ENCODE measurements at places on chromosomes 2 and 18. TPM values are rescaled to one million over a fixed set of nuclear protein-coding genes. Genes with fewer than 3 reads are reported as not detected.
A peak's percentile ranks its signal among the peaks of the same experiment; 100 is the strongest.

TUBA4B gene
- total RNA-seq, result not detected

TUBA3E gene
- total RNA-seq, result not detected

APOB gene
- not detected for total RNA-seq

NUP35 gene
- 10.5 TPM for total RNA-seq

CYRIA gene
- total RNA-seq, result 54.8 TPM

PNPT1 gene
- 12.5 TPM for total RNA-seq

CD207 gene
- not detected for total RNA-seq

ADD2 gene
- total RNA-seq, result 0.40 TPM

PDE1A gene
- total RNA-seq, result not detected

STAMBP gene
- 25.3 TPM for total RNA-seq

- no peak overlapping the region for H3K27ac ChIP-seq
- no peaks in the 10 kb centered on the region for H3K36me3 ChIP-seq
- H3K4me1 ChIP-seq, result no peaks in the 10 kb centered on the region
- no peak for DNase-seq
- no peak overlapping the region for H3K4me3 ChIP-seq
Measured at GRCh38 chr2:138949517-138949916, 169.3 kb upstream of the NXPH2 start.

DNA sequence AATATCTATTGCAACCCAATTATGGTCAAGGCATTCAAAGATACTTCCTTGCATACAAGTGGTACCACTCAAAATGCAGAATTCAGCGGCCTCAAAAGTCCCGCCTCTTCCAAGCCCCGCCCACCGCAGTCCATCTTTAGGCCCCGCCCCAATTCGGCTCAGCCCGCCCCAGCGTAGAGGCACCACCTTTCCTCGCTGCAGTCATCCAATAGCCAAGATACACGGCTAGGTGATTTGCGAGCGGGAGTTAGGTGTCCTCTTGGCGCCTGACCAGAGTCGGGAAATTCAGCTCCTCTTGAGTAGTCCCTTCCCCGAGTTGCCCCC is 431 bp upstream of the SEC11C start:
- no peaks in the 10 kb centered on the region for H3K36me3 ChIP-seq
- H3K27ac ChIP-seq, result peak overlapping the region; percentile 93
- peak; percentile 95 for DNase-seq
- H3K4me1 ChIP-seq, result peaks cover 11% of the 10 kb centered on the region

DNA sequence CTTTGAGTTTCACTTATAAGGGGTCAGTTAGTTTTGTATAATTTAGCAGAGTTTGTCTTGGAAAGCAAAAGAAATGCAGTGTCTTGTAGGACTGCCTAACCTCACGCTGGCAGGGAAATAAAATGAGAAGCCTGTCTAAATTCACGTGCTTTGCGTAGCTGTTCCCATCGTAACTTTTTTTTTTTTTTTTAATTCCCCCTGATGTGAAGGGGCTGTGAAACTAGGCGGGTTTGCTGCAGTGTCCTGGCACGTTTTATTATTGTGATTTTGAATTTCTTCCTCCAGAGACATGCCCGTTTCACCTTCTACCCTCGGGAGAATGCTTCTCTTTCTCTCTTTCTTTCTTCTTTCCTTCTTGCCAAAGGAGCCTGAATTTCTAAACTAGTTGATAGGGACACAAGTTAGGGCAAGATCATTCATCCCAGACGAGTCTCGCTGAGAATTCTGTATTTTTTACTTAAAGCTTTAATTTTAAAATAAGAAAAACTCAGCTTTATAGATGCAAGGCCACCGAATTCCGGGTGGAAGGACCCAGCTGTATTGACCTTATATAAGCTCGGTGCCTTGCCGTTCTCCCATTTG is 2.3 kb downstream of the MEIS1 start:
- H3K4me3 ChIP-seq, result no peak overlapping the region
- H3K27ac ChIP-seq, result no peak overlapping the region
- DNase-seq, result no peak
- H3K36me3 ChIP-seq, result no peaks in the 10 kb centered on the region
- peaks cover 37% of the 10 kb centered on the region for H3K4me1 ChIP-seq

DNA sequence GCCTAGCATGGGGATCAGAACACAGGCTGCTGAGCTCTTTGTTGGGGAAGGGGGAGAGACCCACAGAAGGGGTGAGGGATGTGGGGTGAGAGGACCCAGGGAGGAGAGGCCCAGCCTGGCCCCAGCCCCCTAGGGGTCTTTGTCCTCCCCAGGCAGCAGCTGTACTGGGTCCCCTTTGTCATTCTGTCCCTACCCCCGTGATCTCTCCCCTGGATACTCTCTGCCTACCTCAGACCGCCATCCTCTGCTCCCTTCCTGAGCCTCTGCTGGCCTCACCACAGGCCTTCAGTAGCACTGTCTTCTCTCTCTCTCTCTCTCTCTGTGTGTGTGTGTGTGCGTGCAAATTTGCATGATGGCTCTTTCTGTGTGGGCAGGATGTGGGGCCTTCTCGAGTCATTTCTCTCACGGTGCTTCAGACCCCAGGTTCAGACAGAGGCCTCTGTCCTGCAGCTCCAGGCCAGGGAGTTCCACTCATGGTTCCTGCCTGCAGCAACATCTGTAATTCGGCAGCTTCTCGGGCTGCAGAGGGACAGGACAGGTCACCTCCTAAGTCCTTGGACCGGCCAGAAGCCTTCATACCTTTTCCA is 1.4 kb downstream of the PSD4 start:
- H3K27me3 ChIP-seq, result no peaks in the 10 kb centered on the region
- H3K4me1 ChIP-seq, result peaks cover 89% of the 10 kb centered on the region
- peak; percentile 88 for DNase-seq
- H3K27ac ChIP-seq, result peak overlapping the region; percentile 81

DNA sequence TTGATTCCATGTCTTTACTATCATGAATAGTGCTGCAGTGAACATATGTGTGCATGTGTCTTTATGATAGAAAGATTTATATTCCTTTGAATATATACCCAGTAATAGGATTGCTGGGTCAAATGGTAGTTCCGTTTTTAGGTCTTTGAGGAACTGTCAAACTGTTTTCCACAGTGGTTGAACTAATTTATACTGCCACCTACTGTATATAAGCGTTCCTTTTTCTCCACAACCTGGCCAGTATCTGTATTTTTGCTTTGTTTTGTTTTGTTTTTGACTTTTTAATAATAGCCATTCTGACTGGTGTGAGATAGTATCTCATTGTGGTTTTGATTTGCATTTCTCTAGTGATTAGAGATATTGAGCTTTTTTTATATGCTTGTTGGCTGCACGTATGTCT is 641.6 kb downstream of the SUCLG1 start:
- no peaks in the 10 kb centered on the region for H3K4me1 ChIP-seq
- H3K27ac ChIP-seq, result no peak overlapping the region
- H3K27me3 ChIP-seq, result no peaks in the 10 kb centered on the region
- H3K4me3 ChIP-seq, result no peak overlapping the region

- H3K36me3 ChIP-seq, result peaks cover 3% of the 10 kb centered on the region
- H3K27ac ChIP-seq, result no peak overlapping the region
- no peaks in the 10 kb centered on the region for H3K4me1 ChIP-seq
- H3K27me3 ChIP-seq, result no peaks in the 10 kb centered on the region
- DNase-seq, result no peak
- no peak overlapping the region for H3K4me3 ChIP-seq
Measured at GRCh38 chr2:203396667-203397066, 68.5 kb downstream of the ABI2 start.

GRCh38 chr2:44566059-44566458 is 204.3 kb downstream of the CAMKMT start:
- no peaks in the 10 kb centered on the region for H3K36me3 ChIP-seq
- H3K27me3 ChIP-seq, result no peaks in the 10 kb centered on the region
- DNase-seq, result no peak
- H3K4me1 ChIP-seq, result no peaks in the 10 kb centered on the region
- H3K4me3 ChIP-seq, result no peak overlapping the region
- H3K27ac ChIP-seq, result no peak overlapping the region

GRCh38 chr2:101776172-101777043 is 78.9 kb downstream of the MAP4K4 start:
- H3K4me3 ChIP-seq, result no peak overlapping the region
- H3K27ac ChIP-seq, result no peak overlapping the region
- H3K4me1 ChIP-seq, result peaks cover 27% of the 10 kb centered on the region
- H3K27me3 ChIP-seq, result no peaks in the 10 kb centered on the region

- no peaks in the 10 kb centered on the region for H3K4me1 ChIP-seq
- H3K27ac ChIP-seq, result no peak overlapping the region
- no peak overlapping the region for H3K4me3 ChIP-seq
- DNase-seq, result no peak
- no peaks in the 10 kb centered on the region for H3K36me3 ChIP-seq
- no peaks in the 10 kb centered on the region for H3K27me3 ChIP-seq
Measured at GRCh38 chr2:120769076-120769786, 33.6 kb downstream of the GLI2 start.

GRCh38 chr18:45251236-45251635 is 364.0 kb upstream of the SLC14A2 start:
- H3K27me3 ChIP-seq, result no peaks in the 10 kb centered on the region
- H3K36me3 ChIP-seq, result no peaks in the 10 kb centered on the region
- H3K27ac ChIP-seq, result no peak overlapping the region
- H3K4me1 ChIP-seq, result no peaks in the 10 kb centered on the region
- DNase-seq, result no peak

GRCh38 chr2:81589406-81589805 is 1284.9 kb upstream of the LRRTM1 start:
- H3K27ac ChIP-seq, result no peak overlapping the region
- H3K27me3 ChIP-seq, result no peaks in the 10 kb centered on the region
- no peak overlapping the region for H3K4me3 ChIP-seq
- H3K36me3 ChIP-seq, result no peaks in the 10 kb centered on the region

- no peak for DNase-seq
- no peak overlapping the region for H3K4me3 ChIP-seq
- H3K27ac ChIP-seq, result no peak overlapping the region
- no peaks in the 10 kb centered on the region for H3K4me1 ChIP-seq
Measured at GRCh38 chr2:235106874-235107639, 155.2 kb downstream of the SH3BP4 start.

DNA sequence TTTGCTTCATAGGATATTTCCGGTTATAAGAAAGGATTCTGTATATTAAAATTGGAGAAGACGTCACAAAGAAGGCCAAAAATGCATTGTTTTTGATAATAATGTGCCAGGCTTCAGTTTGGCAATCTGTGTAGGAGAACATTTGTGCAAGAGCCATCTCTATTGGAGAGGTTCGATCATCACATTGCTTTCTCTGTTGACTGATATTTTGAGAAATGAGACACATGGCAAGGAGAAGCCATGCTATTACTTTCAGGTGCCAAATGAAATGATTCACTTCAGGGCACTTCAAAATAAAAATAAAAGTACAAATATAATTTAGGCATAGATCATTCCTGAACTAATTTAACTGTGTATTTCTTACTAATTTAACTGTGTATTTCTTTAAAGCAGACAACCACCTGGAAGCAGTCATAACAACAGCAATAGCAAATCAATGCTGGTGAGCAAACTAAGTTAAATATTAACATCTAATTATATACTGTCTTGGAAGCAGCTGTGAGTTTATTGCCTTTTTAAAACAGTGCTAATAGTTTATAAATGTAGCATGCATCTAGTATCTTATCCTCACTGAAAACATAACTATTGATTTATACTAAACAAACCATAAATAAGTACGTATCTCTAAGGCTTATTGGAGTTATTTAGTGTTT is 50.2 kb upstream of the CHST9 start:
- H3K27me3 ChIP-seq, result no peaks in the 10 kb centered on the region
- no peaks in the 10 kb centered on the region for H3K36me3 ChIP-seq
- no peaks in the 10 kb centered on the region for H3K4me1 ChIP-seq
- no peak for DNase-seq

DNA sequence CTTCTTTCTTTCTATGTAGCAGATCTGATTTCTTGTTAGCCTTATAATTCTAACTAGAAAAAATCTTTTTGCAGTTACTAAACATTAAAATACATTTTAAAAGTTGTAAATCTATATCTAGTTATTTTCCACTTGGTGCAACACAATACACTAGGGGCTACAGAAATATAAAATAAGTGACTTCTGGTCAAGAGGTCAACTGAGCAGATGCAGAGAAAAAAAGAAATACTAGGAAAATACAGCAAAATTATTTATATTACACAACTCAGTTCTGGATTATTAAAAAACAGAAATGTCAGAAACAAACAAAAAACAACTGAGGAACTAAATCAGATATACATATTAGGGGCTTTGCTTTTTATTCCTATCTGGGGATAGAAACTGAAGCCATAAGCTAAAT is 83.9 kb downstream of the L3MBTL4 start:
- no peaks in the 10 kb centered on the region for H3K27me3 ChIP-seq
- no peak for DNase-seq
- no peak overlapping the region for H3K27ac ChIP-seq
- no peaks in the 10 kb centered on the region for H3K4me1 ChIP-seq
- no peaks in the 10 kb centered on the region for H3K36me3 ChIP-seq

DNA sequence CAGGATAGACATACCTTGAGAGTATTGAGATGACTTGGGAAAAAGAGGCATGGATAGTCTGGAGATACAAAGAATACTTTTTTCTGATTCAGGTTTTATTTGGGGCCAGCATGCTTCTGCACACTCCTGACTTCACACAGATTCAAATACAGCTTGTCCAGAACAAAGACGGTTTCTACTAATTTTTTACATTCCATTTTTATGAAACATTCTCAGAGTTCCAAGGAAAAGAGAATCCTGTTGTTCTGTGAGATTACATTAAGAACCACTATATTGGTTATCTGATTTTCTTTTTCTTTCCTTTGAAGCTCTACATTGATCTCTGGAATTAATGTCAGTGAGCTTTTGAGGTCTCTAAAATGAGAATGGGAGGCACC is 41.0 kb downstream of the PTPRM start:
- no peaks in the 10 kb centered on the region for H3K36me3 ChIP-seq
- no peak overlapping the region for H3K27ac ChIP-seq
- DNase-seq, result no peak
- no peak overlapping the region for H3K4me3 ChIP-seq

DNA sequence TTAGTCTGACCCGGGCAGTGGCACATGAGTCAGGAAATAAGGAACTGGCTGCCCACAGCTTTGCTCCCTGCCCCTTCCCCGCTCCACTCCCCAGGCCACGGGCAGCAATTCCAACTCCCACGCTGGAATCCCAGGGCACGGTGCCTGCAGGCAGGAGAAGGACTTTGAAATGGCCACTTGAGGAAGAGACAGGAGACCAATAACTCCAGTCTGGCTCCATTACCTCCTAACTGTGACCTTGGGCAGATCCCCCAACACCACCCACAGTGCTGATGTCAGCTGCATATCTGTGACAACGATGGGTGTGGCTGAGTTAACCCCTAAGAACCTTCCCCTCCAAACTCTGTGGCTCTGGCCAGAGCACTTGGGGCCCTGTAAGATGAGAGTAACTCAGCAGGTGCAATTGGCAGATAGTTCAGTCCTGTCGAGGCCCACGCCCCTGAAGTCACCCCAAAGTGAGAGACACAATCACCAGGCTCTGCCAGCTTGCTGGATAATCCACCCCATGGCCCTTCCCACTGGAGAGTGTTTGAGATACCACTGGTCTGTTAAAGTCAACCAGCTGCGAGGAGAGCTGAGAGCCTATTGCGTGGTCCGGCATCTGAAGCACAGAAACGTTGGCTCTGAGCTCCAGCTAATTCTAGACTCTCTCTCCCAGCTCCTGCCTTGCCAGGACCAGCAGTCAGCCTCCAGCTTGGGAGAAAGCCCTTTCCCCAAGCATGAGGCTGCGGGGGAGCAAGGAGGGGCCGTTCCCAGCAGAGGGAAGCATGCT is 175.2 kb downstream of the TNS1 start:
- no peaks in the 10 kb centered on the region for H3K27me3 ChIP-seq
- H3K4me3 ChIP-seq, result no peak overlapping the region
- no peak overlapping the region for H3K27ac ChIP-seq
- DNase-seq, result no peak

All from natural killer cell (primary cell).